ENCODE measurements at places on chromosomes 1 and 21.

GRCh38 chr1:164706606-164706987, 147.6 kb downstream of the PBX1 start:
- DNase-seq, result no peak

- no peak for DNase-seq
Measured at GRCh38 chr1:210598135-210598652, 269.5 kb downstream of the HHAT start.

GRCh38 chr1:72915581-72915980, 633.2 kb upstream of the NEGR1 start:
- DNase-seq, result no peak

GRCh38 chr1:28934676-28935075, 20.3 kb downstream of the EPB41 start:
- no peak for DNase-seq

DNA sequence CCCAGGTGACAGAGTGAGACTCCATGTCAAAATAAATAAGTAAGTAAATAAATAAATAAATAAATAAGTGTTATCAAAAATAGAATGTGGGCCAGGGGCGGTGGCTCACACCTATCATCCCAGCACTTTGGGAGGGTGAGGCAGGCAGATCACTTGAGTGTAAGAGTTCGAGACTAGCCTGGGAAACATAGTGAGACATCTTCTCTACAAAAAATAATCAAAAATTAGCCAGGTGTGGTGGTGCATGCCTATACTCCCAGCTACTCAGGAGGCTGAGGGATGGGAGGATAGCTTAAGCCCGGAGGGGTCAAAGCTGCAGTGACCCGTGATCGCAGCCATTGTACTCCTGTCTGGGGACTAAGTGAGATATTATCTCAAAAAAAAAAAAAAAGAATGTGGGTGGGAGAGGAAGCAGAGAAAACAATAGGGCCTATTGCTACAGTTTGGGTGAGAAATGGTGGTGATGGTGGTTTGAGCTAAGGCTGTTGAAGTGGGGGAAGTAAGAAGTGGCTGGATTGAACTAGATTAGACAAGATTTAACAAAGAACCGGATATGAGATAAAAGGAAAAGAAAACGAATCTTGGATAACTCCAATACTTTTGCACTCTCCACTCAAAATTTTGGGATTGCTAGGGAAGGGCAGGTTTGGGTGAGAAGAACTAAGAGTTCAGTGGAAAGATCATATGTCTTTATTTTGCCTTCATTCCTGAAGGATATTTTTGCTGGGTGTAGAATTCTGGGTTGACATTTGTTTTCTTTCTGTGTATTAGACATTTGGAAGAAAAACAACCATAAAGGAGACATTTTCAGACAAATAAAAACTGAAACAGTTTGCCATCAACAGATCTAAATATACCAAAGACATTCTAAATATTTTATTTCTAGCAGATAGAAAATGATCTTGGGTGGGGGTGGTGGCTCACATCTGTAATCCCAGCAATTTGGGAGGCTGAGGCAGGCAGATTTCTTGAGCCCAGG, 57.1 kb upstream of the SPOCD1 start:
- DNase-seq, result no peak

GRCh38 chr1:248847181-248847955, 9.3 kb downstream of the ZNF672 start:
- no peak for DNase-seq

GRCh38 chr1:73331726-73332125, 866.2 kb downstream of the LRRIQ3 start:
- DNase-seq, result no peak

- no peak for DNase-seq
Measured at GRCh38 chr1:41718497-41718896, 200.2 kb downstream of the HIVEP3 start.

DNA sequence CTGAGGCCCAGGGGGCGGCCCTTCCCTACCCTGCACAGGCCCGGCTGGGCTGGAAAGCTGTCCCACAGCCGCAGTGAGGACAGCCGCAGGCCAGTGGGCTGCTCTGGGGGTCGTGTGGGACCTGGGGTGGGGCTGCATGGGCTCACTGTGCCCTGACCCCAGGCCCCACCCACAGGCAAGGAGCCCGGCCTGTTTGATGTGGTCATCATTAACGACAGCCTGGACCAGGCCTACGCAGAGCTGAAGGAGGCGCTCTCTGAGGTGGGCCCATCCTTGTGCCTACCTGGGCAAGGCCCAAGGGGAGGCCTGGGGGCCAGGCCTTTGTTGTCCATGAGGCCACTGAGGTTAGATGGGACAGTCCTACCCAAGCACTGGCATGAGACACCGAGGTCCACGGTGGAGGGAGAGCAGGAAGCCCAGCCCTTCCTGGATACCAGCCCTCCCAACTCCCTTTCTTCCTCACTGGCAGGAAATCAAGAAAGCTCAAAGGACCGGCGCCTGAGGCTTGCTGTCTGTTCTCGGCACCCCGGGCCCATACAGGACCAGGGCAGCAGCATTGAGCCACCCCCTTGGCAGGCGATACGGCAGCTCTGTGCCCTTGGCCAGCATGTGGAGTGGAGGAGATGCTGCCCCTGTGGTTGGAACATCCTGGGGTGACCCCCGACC, 1.4 kb upstream of the GJC2 start:
- DNase-seq, result no peak

DNA sequence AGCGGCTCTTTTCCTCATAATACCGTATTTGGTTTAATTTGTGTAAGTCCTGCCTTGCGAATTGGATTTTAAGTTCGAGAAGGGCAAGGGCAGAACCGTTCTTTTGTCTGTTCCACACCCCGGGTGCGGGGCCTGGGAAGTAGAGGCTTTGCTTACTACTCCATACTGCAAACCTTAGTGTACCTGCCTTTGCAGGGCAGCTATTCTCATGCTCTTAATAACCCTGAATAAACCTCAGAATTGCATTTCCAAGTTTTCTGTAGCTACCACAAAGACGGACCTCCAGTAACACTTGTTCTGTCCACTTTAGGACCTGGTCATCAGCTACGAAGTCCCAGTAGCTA, 657 bp upstream of the HNRNPU start:
- no peak for DNase-seq

GRCh38 chr1:117818456-117818855, 111.0 kb downstream of the GDAP2 start:
- no peak for DNase-seq

DNA sequence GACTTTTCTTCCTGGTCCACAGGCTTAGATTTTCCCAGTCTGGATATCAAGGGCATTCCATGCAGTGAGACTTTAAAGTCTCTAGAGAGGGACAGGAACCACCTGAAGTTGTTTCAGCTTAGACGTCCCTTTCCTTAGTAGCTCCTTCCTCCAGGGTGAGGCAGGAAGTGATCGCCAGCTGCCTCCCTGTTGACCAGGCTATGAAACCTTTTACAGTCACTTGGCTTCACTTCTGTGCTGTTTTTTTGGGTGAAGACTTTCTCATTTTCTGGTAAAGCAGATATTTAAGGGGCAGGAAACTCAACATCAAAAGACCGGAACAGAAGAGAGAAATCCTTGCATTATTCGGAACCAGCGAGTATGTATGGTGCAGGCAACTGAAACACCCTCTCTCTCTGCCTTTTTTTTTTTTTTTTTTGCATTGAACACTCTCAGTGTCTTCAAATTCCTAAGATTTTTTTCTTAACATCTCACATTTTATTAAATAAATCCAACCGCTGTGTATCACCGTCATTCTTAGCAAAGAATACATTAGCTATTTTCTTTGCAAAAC, 234.6 kb upstream of the IRF2BP2 start:
- no peak for DNase-seq

GRCh38 chr1:40435471-40435870, 14.8 kb upstream of the ZFP69B start:
- no peak for DNase-seq

DNA sequence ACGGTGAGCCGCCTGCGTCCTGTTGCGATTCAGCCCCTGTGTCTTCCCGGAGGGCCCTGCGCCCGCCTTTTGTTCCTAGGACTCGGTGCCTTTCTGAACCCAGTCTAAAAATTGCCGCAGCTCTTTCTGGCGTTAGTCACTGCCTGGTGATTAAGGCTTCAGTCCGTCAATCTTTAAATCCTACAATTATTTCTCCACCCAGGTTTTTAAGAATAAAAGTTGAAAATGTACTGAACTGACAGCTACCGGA, 16.2 kb upstream of the PDXK start:
- DNase-seq, result no peak
